Fibroblast of villous mesenchyme (primary cell): ENCODE measurements at places on chromosomes 3 and 15. TPM values are rescaled to one million over a fixed set of nuclear protein-coding genes. Genes with fewer than 3 reads are reported as not detected.
A peak's percentile ranks its signal among the peaks of the same experiment; 100 is the strongest.

DNA sequence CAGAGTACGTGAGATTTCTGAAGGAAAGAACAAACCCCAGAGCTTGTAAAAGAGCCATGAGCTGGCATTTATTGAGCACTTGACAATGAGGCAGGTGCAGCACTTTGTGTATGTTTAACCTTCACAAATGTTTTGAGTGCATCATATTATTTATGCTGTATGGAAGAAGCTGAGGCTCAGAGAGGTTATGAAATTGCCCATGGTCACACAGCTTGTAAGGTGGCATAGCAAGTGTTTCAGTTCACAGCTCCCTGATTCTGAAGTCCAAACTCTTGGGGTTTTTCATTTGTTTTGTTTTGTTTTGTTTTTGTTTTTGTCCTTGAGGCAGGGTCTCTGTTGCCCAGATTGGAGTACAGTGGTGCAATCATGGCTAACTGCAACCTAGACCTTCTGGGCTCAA is 25.1 kb upstream of the ADAMTS7 start:
- DNase-seq, result no peak

DNA sequence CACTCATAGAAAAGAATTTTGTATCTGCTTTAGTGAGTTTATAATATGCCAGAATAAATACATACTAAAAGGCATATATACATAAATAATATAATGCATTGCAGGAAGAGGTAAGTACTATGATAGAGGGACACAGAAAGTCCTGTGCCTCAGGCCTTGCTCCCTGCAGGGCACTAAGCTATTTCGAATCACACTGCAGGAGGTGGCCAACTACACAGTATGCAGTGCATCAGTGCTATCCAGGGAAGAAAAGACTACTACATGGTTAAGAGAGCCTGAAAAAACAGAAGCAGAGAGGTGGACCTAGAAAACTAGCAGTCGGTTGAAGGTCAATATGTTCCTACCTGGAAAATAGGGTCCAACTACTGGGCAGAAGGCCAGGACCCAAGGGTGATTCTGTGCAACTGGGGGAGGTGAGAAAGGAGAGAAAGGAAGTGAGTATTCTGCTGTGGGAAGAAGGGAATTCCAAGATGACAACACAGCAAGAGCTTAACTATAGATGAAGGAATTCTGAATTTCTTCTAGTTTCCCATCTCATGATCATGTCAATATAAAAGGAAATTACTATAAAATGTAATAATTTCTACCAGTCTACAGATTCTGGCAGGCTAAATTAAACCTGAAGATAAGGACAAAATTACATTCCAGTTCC is 218.0 kb downstream of the ZBTB20 start:
- DNase-seq, result peak; percentile 6

DNA sequence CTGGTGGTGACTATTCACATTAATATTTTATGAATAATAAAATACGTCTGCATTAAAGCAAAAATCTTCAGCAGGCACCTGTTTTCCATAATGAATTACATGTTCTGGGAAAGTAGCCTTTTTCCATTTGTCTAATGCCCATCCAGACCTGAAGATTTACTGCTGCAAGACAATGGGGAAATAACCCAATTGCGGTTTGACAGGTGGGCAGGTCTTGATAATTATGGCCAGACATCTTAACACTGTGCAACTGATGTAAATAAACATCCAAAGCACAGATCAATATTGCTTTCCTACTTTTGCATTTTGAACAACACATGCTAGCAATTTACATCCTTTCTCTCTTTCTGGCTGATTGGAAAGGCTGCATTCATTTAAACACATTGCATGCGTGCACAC is 173.9 kb downstream of the MEIS2 start:
- no peak for DNase-seq

MRPL47 gene
- total RNA-seq, result 45.7 and 53.5 TPM in 2 replicates

OR4F15 gene
- under 0.01 TPM in 1 of 2 replicates, not detected in the other for total RNA-seq

LDHAL6B gene
- total RNA-seq, result not detected in 2 replicates

LRRK1 gene
- 10.8 and 11.6 TPM in 2 replicates for total RNA-seq

CDHR4 gene
- not detected in 2 replicates for total RNA-seq

REC114 gene
- not detected in 2 replicates for total RNA-seq
